ENCODE measurements at places on chromosomes 3 and 15.

- no peak for DNase-seq
Measured at GRCh38 chr15:48501208-48501607, 144.3 kb downstream of the FBN1 start.

DNA sequence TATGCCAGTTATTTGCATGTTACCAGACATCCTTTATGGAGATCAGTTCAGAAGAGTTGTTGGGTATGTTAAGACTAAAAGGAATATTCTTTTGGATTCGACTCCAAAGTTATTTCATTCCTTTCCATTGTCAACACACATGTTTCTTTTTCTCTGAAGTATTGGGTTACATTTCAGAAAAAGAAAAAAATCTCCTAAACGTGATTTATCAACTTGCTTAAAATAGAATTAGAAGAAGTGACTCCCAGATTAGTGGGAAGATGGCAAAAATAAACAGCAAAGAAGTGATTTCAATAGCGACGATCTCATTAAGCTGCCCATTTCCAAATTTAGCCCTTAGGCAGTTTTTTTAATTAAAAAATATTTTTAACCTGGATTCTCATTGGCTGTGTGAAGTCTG lies 85.4 kb downstream of the TIGIT start:
- DNase-seq: no peak

GRCh38 chr15:69046781-69047180 lies 32.3 kb downstream of the NOX5 start:
- no peak for DNase-seq

DNA sequence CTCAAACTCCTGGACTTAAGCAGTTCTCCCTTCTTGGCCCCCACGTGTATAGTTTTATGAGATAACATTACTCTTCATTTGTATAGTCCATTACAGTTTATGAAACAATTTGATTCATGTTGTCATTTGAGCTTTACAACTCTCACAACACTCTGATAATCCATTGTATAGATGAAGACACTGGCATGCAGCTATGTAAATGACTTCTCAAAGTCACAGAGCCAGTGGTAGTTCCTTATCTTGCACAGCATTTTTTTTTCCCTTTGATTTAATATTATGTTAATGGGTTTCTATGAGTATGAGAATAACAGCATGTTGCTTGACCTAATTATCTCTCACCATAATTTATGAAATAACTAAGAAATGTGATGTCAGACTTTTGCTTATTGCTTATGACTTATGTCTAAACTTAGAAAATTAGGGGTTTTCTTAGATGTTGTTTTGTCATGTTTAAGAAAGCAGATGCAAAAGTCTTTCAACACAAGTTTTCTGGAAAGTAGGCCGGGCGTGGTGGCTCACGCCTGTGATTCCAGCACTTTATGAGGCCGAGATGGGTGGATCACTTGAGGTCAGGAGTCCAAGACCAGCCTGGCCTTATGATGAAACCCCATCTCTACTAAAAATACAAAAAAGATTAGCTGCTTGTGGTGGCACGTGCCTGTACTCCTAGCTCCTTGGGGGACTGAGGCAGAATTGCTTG lies 13.3 kb downstream of the VPS8 start:
- DNase-seq: no peak

GRCh38 chr3:172171396-172172075 lies 132.2 kb downstream of the FNDC3B start:
- DNase-seq: peak; percentile 63

- no peak for DNase-seq
Measured at GRCh38 chr3:95459706-95460105, 1354.7 kb upstream of the EPHA6 start.

GRCh38 chr3:15321349-15321748 lies 11.0 kb downstream of the SH3BP5 start:
- DNase-seq: no peak

DNA sequence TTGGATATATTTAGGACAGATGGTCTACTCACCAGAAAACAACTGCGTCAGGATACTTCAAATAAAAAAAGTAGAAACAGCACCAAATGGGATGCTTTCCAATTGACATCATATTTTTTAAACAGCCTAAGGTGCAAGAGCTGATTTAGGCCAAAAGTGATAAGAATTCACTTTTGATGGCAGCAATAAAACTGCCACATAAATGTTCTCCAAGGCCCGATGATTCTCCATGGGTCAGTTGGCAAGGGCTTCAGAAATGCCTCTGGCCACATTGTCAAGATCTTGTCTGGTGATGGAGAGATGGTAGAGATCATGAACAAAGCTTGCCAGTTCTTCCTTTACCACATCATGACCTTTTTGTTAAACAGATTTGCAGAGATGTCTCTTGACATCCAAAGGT lies 38.9 kb downstream of the LDHAL6B start:
- DNase-seq: no peak

DNA sequence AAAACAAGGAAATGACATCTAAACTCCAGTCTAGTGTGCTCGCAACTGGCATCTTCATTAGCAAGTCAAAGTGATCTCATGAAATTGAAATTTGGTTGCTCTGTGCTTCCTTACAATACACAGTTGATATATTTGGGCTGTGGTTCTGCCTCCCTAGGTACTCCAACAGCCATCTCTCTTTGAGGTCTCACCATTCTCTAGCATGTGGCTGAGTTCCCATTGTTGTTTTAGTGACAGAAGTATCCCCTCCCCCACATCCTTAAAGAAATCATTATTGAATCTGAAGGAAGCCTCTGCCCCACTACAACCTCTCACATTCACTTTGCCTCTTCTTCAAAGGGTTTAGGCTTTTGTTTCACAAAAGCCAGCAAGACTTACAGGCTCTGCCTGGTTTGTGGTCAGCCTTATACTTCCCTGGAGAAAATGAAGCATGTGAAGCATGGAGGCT lies 516.5 kb downstream of the NLGN1 start:
- peak; percentile 22 for DNase-seq

- no peak for DNase-seq
Measured at GRCh38 chr3:130085881-130086280, 4.2 kb downstream of the ALG1L2 start.

GRCh38 chr15:65948383-65948782 lies 79.1 kb downstream of the RAB11A start:
- no peak for DNase-seq

GRCh38 chr15:100049936-100050876 lies 291.6 kb downstream of the ADAMTS17 start:
- no peak for DNase-seq

GRCh38 chr3:133984975-133985374 lies 44.8 kb downstream of the SLCO2A1 start:
- no peak for DNase-seq

DNA sequence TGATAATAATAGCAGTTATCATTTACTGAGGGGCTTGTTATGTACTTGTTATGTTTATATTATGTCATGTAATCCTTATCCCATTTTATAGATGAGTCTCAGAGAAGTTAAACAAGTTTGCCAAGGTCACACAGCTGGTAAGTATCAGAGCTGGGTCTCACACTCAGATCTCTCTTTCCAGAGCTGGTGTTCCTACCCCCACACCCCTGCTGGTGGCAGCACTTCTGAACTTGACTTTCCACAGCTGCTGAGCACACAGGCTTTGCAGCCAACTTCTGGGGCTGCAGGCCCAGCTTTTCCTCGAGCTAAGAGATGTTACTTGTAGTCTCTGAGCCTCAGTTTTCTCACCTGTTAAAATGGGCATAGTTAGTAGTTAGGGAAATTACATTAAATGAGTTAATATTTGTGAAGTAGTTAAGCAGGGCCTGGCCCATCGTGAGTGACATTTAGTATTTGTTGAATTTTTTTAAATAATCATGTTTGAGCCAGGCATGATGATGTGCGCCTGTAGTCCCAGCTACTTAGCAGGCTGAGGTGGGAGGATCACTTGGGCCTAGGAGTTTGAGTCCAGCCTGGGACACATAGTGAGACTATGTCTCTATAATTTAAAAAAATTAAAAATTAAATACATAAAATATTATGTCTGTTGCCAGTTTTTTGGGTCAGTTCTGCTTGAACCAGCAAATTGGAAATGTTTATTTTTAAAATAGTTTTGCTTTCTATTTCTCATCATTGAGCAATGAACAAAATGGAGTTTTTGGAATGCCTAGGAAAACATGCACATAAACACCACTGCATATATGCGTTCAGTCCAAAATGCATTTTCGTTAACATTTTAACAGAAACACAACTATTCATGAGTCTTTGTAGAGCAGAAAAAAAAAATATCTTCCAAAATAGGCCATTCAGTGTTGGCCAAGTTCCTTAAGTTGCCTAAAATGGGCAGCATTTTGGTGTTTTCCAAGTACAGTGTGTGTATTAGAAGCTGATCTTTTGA lies 87.3 kb downstream of the SMAD6 start:
- peak; percentile 83 for DNase-seq

- DNase-seq: no peak
Measured at GRCh38 chr3:128806588-128806987, 72.8 kb upstream of the ACAD9 start.

DNA sequence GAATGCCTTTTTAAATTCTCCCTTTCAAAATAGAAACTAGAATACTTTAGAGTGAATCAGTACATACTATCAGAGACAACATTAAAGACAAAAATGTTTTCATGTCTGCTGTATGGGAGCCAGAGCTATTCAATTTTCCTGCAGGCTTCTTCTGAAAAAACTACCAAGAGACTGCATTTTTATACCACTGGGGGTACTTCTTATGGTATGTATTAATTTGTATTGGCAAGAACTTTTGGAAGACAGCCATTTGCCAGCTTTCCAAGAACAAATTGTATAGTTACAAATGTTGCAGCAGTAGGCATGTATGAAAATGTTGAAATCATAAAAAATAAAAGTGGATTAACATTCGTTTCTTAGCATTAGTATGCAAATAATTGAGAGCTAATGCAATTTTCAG lies 1010.0 kb upstream of the CADM2 start:
- no peak for DNase-seq

GRCh38 chr3:33931512-33931911 lies 133.1 kb downstream of the PDCD6IP start:
- DNase-seq: no peak

GRCh38 chr3:138945709-138946662 lies 951 bp downstream of the FOXL2 start:
- peak; percentile 50 for DNase-seq

DNA sequence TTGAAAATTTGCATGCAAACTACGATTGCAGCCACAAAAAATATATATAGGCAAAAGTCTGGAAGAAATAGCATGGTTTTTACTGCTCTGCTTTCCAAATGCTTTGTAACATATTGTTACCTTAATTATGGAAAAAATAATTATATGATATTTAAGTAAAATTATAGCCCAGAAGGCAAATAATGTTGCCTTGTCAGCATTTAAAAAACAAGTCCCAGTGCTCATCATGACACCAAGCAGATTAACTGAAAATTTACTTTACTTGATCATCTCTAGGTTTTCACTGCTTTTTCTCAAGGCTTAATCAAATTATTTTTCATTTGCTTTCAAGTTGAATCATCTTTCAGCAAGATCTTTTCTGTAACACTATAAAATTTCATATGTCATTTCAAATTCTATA lies 262.9 kb downstream of the ZMAT3 start:
- no peak for DNase-seq

GRCh38 chr3:184241141-184241446 lies 7.7 kb downstream of the ALG3 start:
- no peak for DNase-seq

- DNase-seq: no peak
Measured at GRCh38 chr3:194401346-194401745, 2.3 kb upstream of the GP5 start.

GRCh38 chr15:38896647-38897046 lies 332.0 kb upstream of the RASGRP1 start:
- peak; percentile 75 for DNase-seq

GRCh38 chr15:33857726-33858125 lies 110.6 kb upstream of the CHRM5 start:
- DNase-seq: no peak

- DNase-seq: peak; percentile 40
Measured at GRCh38 chr3:78895528-78895927, 872.3 kb downstream of the ROBO1 start.

DNA sequence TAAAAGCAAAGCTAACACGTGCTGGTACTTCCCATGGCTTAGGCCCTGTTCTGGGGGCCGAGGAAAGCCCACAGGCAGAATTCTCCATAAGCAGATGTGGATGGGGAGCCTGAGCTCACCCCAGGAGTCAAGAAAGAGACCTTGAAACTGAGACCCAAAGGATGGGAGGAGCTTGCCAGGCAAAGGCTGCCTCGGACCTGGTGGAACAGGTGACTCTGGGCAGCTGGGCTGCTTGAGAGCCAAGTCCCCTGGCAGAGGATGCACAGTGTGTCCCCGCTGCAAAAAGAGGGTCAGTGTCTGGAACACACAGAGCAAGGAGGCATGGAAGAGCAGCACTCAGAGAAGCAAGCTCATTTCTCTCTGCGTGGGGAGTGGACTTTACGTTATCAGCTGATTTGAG lies 528.7 kb downstream of the GABRG3 start:
- DNase-seq: no peak

DNA sequence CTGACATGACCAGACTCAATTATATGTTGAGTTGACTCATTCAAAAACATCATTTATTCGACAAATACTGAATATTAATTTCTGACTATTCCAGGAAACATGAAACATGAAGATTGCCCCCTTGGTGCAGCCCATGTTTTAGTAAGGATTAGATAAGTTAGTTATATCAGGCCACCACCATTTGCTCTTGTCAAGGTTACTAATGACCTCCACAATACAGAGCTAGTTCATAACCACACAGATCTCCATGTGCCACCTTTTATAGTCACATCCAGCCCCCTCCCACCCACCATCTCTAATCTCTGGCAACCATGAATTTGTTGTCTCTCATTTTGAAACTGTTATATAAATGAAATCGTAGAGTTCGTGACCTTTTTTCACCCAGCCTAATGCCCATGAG lies 15.7 kb downstream of the KLHL18 start:
- no peak for DNase-seq

DNA sequence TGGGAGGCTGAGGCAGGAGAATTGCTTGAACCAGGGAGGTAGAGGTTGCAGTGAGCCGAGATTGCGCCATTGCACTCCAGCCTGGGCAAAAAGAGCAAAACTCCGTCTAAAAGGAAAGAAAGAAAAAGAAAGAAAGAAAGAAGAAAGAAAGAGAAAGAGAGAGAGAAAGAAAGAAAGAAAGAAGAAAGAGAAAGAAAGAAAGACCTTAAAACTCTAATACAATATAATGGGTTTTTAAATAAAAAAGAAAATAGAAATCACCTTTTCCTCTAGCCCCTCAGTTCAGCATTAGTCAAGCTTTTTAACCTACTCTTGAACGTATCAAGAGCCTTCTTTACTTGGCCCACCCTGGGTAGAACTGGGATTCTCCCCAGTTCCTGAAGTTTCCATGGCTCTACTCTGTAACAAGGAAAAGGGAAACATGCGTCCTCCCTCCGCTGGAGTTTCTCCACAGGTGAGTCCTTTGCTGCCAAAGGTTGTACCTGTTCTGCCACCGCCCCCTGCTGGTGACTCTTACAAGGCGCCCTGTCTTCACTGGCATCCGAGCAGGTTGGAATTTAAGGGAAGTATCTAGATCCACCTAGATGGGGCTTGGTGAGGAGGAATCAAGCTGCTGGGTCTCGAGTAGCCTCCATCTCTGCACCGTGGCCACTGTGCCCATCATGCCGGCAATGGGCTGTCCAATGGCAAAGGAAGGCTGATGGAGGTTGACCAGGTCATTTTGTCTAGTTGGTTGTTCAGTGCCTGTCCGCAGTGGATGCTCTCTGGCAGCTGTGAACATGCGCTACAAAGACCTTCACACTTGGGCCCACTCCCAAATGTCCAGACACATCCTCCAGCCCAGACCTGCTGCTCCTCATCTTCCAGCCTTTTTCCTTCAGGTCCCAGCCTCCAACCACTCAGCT lies 20.6 kb upstream of the EPHB3 start:
- no peak for DNase-seq

GRCh38 chr3:60175680-60176079 lies 1075.6 kb downstream of the FHIT start:
- DNase-seq: no peak

- no peak for DNase-seq
Measured at GRCh38 chr3:16888785-16889607, 4.2 kb downstream of the PLCL2 start.

- no peak for DNase-seq
Measured at GRCh38 chr15:65819563-65819960, 27.5 kb upstream of the DENND4A start.

Measured in fibroblast of skin of scalp (primary cell).